Activated T-helper 17 cell treated with anti-CD3 and anti-CD28 coated beads, Interleukin-2, amount 50 U/mL, for 72 hours (primary cell): ENCODE measurements at places on chromosomes 5 and 9. TPM values are rescaled to one million over a fixed set of nuclear protein-coding genes. Genes with fewer than 3 reads are reported as not detected.

DNA sequence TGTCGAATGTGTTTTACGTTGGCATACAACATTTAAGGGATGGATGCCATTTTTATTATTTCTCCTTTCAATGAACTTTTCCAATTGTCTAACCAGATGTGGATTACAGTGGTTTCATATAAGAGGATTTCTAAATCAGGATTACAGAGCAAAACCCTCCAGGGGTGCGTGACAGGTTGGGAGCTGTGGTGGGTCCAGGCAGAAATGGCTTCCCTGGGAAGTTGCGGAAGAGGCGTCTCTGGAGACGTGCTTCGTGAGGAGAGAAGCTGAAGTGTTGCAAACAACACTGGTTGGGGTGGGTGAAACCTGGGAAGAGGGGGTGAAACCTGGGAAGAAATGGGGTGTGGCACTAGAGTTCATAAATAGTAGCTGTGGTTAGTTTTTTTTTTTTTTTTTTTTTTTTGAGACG, 4.5 kb upstream of the RPL26L1 start:
- no peak for ATAC-seq

DNA sequence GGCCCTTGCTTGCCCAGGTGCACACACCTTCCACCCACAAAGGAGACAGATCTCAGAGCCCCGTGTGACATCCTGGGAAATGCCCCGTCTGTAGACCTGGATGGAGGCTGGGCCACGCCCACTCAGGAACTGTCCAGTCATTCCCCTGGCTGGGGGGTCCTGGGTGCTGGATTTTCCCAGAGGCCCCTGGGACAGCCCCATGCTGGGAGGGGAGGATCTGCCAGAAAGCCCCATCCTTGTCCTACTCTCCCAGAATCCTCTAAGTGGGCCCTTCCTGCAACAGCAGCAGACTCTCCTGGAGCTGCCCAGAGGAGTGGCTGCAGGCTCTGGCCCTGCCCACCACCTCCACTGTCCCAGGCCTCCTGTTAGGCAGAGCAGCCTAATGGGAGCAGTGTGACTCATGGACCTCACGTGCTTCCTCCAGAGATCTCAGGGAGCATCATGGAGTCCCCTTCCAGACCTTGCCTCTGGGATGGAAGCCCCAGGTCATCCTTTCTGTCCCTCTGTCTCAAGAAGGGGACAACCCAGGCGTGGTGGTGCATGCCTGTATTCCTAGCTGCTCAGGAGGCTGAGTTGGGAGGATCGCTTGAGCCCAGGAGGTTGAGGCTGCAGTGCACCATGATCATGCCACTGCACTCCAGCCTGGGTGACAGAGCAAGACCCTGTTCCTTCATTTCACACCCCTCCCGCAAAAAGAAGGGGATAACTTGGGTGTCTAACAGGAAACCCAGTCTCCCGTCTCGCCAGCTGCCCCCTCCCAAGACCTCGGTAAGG, 51.7 kb downstream of the JADE2 start:
- peak; percentile 48 for ATAC-seq

DNA sequence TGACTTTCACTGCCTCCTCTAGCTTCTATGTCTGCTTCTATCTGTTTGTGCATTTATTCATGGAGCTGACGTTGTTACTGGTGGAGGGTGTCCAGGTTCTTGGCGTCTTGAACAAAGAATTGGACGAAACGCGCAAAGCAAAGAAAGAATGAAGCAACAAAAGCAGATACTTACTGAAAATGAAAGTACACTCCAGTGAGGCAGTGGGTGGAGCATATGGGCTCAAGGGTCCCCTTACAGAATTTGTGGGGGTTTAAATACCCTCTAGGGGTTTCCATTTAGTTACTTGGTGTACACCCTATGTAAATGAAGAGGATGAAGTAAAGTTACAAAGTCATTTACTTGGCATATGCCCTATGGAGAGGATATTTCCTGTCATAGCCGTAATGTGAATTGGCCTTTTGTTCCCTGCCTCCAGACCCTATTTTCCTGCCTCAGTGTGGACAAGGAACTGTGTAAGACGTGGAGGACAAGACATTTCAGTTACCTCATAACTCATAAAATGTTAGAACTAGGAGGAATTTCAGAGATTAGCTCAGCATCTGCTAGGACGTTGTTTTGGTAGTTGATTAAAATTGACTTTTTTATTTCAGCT, 3.1 kb downstream of the POLR3G start:
- ATAC-seq: no peak

The ENTREP1 gene
- not detected for total RNA-seq
